HT-29 (cell line): ENCODE measurements at places on chromosomes 5 and 9. TPM values are rescaled to one million over a fixed set of nuclear protein-coding genes. Genes with fewer than 3 reads are reported as not detected.
A peak's percentile ranks its signal among the peaks of the same experiment; 100 is the strongest.

FOXD4L4 gene
- total RNA-seq: not detected in 2 replicates

- no peak for DNase-seq
Observed at GRCh38 chr5:168174376-168174775, 117.1 kb upstream of the WWC1 start.

DNA sequence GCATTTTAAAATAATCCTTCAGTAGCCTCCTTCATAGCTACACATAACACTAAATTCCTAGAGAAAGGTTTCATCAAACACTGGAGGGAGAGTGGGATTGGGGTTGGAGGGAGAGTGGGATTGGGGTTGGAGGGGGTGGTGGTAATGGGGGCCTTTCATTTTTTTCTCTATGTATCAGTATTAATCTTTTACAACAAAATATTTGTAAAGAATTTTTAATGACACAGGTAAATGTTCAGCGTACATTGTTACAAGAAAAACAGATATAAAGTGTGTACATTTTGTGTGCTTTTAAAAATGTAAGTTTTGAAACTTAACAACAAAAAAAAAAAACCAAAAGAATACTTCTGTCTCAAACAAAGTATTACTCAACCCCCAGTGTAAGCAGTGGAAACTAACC is 266.4 kb downstream of the DENND1A start:
- no peak for DNase-seq

- peak; percentile 69 for DNase-seq
Observed at GRCh38 chr5:58871648-58872242, 288.9 kb downstream of the RAB3C start.

- peak; percentile 21 for DNase-seq
Observed at GRCh38 chr5:170631466-170632195, 127.8 kb downstream of the KCNIP1 start.

GRCh38 chr5:15353086-15353645 is 146.8 kb upstream of the FBXL7 start:
- no peak for DNase-seq

GRCh38 chr5:42570966-42571960 is 148.0 kb downstream of the GHR start:
- no peak for DNase-seq

PKD2L2 gene
- total RNA-seq: not detected in 2 replicates

DNA sequence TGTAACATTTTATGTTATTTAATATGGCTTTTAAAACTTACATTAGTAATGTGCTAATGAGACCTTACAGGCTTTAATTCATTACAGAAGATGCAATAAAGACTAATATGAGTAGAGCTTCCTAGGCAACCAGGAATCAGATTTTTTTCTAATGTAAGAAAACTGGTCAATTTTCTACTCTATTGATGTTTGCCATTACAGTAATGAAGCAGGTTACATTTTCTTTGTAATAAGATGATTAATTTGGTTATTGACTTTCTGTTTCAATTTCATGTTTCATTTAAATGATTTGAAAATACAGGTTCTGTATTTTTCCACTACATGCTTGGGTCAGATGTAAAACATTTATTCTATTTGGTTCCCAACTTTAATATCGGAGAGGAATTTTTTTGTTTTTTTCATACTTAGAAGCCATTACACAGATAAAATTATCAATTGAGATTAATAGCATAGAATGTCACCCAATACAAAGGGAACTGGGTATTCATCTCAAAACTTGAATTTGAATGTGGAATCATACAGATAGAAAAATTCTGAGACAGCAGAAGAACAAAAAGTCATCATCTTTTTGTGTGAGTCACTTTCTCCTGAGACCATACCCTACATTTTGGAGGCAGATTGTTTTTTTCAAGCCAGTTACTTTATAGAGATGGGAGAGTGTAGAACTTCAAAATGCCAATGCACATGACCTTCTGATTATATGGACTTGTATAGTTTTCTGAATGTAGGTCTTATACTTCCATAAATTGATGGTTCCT is 133.6 kb upstream of the HMHB1 start:
- DNase-seq: no peak

DNA sequence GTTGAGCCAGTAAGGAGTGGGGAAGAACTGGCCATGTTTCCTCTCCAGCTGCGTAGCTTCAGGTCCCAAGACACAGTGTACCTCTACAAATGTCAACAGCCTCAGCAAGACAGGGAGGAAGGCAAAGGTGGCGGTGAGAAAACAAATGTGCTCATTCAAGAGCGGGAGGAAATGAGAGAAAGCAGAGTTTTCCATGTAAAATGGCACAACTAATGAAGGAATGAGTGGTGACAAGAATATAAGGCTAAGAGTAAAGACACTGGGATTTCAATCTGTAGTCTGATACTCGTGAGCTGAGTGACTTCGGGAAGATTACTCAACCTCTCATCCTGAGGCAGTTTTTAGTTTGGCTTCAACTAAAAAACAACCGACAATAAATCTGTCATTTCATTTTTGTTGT is 67.6 kb downstream of the DPYSL3 start:
- DNase-seq: no peak

INSYN2B gene
- not detected in 2 replicates for total RNA-seq

DNA sequence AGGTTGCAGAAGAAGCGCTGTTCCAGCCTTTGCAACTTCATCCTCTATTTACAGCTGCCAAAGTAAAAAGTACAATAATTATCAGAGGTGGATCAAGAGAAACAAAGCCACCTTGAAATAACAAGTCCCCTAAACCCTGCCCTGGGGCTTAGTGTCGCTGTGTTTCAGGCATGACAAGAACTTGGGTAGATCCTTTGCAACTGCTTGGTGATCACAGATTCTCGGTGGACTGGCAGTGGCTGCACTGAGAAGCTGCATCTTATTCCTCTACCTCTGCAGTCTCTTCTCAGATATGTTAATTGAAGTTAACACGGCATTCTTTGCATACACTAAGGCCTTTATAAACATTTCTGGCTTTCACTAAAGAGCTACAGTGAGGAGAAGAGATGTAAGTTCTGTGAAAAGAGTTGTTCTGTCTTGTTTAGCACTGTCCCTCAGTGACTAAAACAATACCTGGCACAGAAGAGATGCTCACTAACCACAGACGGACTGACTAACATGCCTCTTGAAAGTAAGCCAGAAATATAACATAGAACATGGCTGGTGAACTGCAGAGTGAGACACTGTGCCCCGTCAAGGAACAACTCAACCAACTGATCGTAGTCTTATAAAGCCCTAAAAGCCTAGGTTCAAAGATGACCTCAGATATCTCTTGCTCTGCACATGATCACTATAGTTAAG is 144.2 kb downstream of the MLLT3 start:
- DNase-seq: no peak

- DNase-seq: no peak
Observed at GRCh38 chr5:173535976-173536639, 80.3 kb downstream of the BOD1 start.

- DNase-seq: no peak
Observed at GRCh38 chr5:34674187-34674586, 18.1 kb downstream of the RAI14 start.

- DNase-seq: peak; percentile 51
Observed at GRCh38 chr5:8864053-8864452, 681.8 kb downstream of the SEMA5A start.

DNA sequence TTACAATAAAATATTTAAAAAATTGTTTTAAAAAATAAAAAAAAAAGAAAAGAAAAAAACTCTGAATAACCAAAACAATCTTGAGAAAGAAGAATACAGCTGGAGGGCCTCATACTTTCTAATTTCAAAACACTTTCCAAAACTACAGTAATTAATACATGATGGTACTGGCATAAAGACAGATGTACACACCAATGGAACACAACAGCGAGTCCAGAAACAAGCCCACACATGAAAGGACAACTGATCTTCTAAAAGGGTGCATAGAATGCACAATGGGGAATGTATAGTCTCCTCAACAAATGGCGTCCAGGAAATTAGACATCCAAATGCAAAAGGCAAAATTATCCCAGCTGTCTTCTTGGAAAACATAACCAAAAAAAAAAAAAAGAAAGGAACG is 99.6 kb downstream of the LURAP1L start:
- no peak for DNase-seq

DNA sequence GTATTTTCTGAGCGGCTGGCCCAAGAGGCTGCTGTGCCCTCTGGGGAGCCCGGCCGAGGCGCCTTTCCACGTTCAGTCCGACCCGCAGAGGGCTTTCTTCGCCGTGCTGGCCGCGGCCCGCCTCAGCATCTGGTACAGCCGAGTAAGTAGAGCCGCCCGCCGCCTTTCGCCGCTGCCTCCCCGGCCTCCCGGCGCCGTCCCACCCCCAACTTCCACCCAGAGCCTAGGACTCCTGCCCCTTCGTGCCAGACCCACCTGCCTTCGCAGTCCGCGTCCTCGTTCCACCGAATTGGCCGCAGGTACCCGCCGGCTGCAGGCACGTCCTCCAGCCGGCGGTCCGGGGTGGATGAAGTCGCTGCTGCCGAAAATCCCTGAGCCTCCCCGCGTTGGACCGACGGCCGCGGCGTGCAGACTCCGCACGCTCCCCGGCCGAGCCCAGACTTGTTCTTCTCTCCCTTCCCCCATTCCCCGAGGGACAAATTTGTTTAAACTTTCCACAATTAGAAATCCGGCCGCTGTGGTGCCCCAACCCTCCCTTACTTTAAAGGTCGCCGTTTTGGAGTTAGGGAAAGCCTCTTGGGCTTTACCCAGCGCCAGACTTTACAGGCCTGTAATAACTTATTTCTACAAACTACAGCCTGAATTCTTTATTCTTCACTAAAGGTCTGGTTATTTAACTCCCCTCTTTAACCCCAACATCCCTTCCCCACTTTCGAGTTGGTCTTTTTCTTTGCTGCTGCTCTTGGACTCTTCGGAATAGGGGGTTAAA is 589 bp downstream of the RIC1 start:
- DNase-seq: peak; percentile 34

- no peak for DNase-seq
Observed at GRCh38 chr9:136433043-136433715, 6.5 kb downstream of the INPP5E start.

DNA sequence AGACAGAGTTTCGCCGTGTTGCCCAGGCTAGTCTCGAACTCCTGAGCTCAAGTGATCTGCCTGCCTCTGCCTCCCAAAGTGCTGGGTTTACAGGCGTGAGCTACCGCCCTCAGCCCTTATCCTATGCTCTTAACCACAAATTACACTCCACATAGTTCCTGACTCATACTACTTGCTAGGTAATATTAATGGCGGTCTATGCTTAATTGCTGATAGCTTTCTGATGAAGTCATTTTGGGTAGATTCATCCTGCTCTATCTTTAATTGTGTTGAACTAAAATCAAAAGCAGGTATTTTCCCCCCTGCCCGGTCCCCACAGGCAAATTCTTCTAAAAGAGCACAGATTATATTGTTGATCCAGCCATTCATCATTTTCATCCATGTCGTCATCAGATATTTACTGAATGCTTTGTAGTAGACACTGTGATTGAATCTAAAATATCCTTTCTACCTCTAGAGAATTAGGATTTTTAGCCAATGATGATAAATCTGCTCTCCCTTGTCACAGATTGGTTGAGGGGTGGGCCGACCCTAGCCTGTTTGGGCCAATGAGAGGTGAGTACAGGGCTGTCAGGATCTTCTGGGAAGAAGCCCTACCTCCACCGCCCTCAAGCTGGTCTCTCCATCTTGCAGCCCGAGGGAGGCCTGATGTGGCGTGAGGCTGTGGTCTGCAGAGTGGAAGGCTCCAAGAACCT is 144.8 kb downstream of the NR3C1 start:
- DNase-seq: no peak

DNA sequence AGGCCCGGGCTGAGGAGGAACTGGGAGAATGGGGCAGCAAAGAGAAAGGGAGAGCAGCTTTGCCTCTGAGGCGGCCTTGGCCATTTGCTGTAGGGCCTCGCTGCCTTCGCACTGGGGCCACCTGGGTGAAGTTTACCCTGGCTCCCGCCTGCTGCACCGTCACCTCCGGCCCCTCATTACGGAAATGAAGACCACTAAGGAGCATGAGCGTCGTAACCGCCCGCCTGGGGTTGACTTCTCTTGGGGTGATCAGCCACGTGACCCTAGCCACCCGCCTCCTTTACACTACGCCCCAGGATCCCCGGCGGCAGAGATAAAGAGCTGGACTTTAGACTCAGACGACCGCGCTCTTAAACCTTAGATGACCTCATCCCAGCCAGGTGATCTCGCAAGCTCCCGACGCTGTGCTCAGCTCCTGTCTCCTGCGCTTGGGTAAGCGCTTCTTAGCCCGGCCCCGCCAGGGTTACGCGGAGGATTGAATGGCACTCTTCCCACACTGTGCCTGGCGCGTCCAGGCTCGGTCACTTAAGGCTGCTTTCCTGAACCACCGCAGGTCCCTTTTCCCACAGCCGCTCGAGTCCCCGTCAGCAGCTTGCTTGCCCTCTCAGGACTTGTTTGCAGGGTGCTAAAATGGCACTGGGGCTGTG is 107.9 kb upstream of the LARP1 start:
- peak; percentile 75 for DNase-seq

DNA sequence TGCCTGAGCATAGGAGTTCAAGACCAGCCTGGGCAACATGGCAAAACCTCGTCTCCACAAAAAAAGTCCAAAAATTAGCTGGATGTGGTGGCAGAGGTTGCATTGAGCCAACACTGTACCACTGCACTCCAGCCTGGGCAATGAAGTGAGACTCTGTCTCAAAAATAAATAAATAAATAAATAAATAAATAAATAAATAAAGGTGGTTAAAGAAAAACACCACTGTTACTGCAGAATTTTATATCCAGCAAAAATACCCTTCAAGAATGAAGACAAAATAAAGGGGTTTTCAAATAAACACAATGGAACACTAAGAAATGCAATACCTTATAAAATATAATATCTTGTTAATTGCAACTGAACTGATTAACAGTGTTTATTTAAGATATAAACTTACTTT is 150.2 kb upstream of the TBCA start:
- DNase-seq: no peak

GRCh38 chr9:112443200-112443599 is 43.4 kb upstream of the KIAA1958 start:
- peak; percentile 26 for DNase-seq

SLC6A18 gene
- not detected in 2 replicates for total RNA-seq

DNA sequence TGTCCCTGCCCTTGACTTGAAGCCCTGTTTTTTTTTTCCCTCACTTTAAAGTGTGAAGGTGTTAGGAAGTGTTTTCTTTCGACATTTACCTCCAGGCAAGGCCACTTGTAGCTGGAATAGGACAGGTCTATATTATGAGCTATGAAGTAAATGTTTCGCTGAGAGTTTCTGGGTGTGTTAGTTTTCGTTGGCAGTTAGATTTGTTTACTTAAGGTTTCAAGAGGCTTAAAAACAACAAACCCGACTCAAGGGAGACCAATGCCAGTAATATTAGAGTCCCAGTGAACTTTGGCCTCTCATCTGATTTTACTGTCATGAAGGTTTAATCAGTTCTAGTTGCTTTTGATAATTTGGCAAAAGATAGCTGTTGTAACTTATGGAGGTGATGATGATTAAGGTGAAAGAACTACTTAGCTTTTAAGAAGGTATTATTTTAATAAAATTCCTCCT is 25.2 kb downstream of the OCLN start:
- peak; percentile 82 for DNase-seq
